ENCODE measurements at places on chromosomes 1 and 21. TPM values are rescaled to one million over a fixed set of nuclear protein-coding genes. Genes with fewer than 3 reads are reported as not detected.

RNF223 gene
- 0.05 TPM for polyA plus RNA-seq

DHX9 gene
- polyA plus RNA-seq = 73.0 TPM

SERBP1 gene
- 175 TPM for polyA plus RNA-seq

SEMA4A gene
- polyA plus RNA-seq = 0.14 TPM

PRR9 gene
- polyA plus RNA-seq = not detected

S100A12 gene
- not detected for polyA plus RNA-seq

BARHL2 gene
- not detected for polyA plus RNA-seq

SERTAD4 gene
- polyA plus RNA-seq = not detected

AKT3 gene
- polyA plus RNA-seq = 0.07 TPM

DCST2 gene
- polyA plus RNA-seq = 0.74 TPM

HSD3B2 gene
- 0.04 TPM for polyA plus RNA-seq

CRB1 gene
- 0.01 TPM for polyA plus RNA-seq

ASTN1 gene
- not detected for polyA plus RNA-seq

PCP4 gene
- not detected for polyA plus RNA-seq

S100A2 gene
- polyA plus RNA-seq = 1.4 TPM

IVL gene
- not detected for polyA plus RNA-seq

ETV3L gene
- not detected for polyA plus RNA-seq

CHIA gene
- polyA plus RNA-seq = not detected

FOXD3 gene
- polyA plus RNA-seq = not detected
